ENCODE measurements at places on chromosomes 6 and 20. TPM values are rescaled to one million over a fixed set of nuclear protein-coding genes. Genes with fewer than 3 reads are reported as not detected.

DNA sequence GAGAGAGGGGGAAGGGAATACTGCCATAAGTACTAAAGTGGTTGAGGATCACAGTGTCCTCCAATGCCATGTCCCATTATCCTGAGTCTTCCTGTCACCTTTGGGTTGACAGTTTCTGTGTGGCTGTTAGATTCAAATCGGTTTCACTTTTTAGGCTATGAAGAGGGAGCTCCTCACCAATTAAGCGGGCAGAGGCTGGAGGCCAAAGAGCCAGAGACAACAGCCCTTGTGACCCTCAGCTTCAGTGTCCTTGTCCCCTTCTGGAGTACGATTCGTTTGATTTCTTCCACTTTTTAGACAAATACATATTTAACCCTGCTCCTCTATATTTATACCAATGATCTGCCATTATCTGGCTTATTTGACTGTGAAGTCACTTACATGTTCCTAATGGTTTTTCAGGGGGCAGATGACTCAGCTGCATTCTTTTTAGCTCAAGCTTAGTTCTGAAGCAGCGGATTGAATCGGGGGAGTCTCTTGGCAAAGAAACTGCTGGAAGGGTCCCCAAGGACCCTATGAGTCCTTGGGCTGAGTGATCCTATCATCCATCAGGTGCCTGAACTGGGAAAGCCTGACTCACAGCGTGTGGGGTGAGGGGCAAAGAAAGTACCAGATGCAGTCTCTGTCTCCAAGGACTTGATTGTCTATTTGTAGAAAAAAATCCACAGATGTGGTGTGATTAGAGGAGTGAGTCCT, 18.2 kb downstream of the FERMT1 start:
- no peak for DNase-seq

Gene BANF2
- polyA plus RNA-seq, result not detected

Gene TMEM244
- not detected for polyA plus RNA-seq

DNA sequence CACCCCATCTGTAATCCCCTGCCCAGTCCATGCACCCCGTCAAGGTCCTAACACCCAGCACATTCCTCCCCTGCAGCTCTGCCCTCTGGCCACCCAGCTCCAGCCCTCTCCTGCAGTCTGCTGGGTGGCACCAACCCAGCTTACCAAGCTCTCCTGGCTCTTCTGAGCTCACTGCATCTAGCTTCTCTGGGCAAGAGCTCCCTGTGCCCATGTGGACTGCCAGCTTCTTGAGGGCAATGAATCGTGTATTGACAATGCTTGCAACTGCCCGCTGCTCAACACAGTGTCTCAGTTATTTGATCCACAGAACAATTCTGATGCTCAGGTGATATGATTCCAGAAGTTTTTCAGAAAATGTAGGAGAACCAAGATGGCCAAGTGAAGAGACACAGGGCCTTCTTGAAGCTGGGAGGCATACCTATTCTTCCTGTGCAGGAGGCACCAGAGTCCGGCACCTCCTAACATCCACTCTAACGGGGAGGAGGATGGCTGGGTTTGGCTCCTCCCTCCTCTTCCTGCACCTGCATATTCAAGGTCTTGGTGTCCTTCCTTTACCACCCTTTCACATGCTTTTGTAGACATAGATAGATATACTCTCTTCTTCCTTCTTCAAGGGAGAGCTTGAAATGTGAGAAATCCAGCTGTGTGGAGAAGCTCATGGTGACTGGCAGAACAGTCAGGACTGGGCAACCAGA, 85.6 kb downstream of the TRERF1 start:
- DNase-seq, result no peak

Gene LST1
- 0.18 TPM for polyA plus RNA-seq

Gene ECT2L
- polyA plus RNA-seq, result not detected

DNA sequence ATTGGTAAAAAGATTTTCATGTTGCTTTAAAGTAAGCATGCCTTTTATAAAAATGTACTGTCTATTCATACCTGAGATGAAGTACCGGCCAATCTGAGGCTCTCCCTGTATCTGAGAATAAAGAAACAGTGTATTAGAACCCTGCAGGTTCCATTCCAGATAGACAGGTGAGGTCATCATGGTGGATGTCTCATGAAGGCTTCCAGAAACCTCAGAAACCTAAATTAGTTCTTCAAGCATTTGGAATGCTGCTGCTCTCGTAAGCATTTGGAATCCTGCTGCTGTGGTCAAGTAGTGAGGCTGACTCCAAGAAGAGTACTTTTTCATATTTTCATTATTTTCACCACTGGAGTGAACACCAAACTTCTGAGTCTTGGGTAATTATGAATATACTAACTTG, 642.3 kb downstream of the MAFB start:
- no peak for DNase-seq

- no peak for DNase-seq
Measured at GRCh38 chr6:43222418-43223059, 6.7 kb downstream of the DNPH1 start.

Gene GZF1
- 17.9 TPM for polyA plus RNA-seq

DNA sequence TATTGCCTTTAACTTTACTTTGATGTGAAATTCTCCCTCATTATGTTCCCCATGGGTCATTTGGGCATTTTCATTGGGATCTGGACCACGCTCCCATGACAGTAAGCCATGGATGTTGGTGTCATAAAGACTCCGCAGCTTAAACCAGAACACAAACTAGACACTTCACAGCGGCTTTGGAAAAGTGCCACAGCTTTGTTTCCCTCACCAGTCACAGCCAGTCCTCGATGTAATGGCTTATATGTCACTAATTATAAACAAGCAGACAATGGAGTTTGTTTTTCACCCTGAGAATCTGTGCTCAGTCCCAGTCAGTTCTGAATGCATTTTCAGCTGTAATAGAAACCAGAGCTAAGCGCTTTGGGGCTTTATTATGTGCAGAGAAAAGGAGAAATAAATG, 23.2 kb upstream of the DAAM2 start:
- no peak for DNase-seq

Gene UBD
- not detected for polyA plus RNA-seq

- no peak for DNase-seq
Measured at GRCh38 chr20:10731190-10731965, 57.6 kb upstream of the JAG1 start.

Gene CRISP3
- polyA plus RNA-seq, result not detected

Gene NCOA7
- polyA plus RNA-seq, result 27.2 TPM

- no peak for DNase-seq
Measured at GRCh38 chr6:20402092-20402341, 338 bp downstream of the E2F3 start.

DNA sequence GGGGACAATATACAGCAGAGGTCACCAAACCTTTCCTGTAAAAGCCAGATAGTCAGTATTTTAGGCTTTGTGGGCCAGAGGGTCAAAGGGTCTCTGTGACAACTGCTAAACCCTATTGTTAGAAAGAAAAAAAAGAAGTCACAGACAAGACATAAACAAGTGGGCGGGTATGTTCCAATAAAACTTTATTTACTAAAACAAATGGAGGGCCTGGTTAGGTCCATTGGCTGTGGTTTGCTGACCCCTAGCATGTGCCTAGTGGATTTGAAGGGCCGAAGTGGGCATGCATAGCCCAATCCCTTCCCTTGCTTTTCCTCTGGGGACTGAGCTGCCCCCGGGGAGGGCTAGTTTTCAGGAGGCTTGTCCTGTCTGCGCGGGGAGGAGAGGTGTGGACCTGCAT, 78.9 kb downstream of the SULF2 start:
- no peak for DNase-seq

GRCh38 chr6:71385111-71385822, 96.7 kb downstream of the OGFRL1 start:
- no peak for DNase-seq

DNA sequence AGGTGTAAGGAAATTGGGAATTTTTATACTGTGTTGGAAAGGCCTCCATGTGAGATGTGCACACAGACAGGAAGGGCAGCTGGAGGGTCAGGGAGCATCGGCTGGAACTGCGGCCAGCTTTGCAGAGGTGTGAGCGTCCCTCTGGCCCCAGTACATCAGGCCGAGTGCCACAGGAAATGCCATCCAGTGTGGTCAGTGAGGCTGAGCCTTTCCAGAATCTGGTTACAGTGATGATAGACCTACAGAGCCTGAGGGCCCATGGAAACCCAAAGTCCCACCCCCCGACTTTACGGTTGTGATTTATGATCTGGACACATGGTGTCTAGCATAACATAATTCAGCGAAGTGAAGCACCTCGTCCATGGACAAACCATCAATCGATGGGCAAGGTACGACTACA, 137.3 kb upstream of the PDE10A start:
- DNase-seq, result no peak

DNA sequence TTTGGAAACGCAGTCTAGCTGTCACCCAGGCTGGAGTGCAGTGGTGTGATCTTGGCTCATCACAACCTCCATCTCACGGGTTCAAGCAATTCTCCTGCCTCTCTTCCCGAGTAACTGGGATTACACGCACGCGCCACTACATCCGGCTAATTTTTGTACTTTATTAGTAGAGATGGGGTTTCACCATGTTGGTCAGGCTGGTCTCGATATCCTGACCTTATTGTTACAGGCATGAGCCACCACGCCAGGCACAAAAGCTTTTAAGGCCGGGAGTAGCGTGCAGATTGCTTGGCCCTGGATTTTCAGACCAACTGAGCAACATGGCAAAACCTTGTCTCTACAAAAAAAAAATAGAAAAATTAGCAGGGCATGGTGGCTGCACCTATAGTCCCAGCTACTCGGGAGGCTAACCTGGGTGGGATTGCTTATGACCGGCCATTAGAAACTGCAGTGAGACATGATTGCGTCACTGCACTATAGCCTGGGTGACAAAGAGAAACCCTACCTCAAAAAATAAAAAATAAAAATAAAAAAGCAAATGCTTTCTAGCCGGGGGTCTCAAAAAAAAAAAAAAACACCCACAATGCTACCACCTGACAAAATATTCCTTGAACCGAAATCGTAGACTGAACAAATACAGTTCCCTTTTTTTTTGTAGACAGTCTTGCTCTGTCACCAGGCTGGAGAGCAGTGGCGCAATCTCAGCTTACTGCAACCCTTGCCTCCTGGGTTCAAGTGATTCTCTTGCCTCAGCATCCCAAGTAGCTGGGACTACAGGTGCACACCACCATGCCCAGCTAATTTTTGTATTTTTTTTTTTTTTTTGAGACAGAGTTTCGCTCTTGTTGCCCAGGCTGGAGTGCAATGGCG, 15.0 kb downstream of the RBM39 start:
- no peak for DNase-seq

DNA sequence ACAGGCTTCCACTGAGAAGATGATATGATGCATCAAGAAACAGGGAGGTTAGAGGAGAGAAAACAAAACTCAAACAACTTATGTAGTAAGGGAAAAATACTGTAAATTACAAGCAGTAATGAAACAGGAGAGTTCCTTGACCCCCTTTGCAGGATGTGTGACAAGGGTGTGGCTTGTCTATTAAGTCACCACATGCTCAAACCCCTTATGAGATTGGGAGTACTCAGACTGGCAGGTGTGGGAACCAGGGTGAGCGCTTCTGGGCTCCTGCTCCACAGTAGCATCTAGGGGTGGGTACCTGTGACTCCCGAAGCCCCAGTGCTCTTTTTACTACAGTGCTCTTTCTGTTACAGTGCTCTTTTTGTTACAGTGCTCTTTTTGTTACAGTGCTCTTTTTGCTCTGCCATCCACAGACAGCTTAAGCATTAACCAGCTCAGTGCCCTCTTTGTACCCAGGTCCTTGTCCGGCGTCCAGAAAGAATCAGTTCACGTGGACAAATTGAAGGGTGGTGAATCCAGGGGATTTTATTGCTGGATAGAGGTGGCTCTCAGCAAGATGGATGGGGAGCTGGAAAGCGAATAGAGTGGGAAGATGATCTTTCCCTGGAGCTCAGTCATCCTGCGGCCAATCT, 28.7 kb downstream of the OLIG3 start:
- no peak for DNase-seq

DNA sequence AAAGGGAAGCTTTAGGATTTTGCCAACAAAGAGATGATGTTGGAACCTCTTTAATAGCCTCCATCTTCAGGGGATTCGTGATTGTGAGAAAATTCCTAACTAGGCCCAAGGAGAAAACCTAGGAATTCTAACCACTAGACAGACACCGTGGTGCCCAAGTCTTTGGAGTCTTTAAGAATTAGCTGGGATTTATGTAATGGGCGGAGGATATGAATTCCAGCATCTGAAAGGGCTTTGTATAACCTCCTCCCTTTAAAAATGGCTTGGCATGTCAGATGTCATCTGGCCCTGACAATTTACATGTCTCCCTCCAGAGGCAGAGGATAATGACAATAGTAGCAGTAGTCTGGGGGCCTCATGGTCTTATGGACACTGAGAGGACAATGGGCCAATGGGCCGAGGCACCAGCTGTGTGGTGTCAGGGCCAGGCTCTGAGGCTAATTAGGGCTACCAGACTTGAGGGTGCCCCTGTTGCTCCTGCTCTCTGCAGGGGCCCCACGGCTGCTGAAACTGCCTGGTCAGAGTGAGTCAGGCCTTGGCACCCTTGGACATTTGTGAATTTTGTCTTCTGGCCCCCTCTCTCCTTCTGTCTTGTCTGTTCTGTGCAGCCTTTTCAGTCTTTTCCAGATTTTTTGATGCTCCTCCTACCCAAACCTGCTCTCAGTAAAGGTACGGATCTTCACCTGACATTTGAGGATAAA, 113.9 kb downstream of the EDN1 start:
- no peak for DNase-seq

DNA sequence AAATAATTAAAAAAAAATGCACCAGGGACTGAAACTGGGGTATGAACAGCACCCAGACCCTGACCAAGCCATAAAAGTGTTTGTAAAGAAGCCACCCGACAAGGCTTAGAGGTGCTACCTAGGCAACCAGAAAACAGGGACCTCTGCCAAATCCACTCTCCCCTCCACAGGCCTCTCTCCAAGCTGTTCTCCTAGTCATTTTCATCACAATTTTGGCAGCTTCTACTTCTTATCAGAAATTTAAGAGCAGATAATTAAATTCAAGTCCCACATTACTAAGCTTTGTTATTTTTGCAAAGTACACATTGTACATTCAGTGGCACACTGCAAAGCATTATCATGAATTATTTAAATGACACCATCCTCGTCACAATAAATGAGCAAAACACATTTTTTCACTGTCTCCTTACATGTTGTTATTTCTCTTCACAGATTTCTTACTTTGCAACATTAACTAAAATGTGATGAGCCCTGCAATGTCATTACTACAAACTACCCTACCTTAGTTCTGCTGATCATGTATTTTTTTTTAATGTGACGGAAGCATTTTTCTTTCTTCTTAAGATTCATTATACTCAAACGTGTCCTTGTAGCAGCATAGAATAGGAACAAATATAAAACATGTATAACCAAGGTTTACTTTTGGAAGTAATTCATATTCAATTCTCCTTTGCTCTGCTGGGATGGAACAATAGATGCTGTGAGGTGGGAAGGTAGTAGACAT, 38.1 kb downstream of the ECT2L start:
- no peak for DNase-seq

Gene OPRM1
- polyA plus RNA-seq, result not detected

Gene BPIFA1
- polyA plus RNA-seq, result not detected

- DNase-seq, result no peak
Measured at GRCh38 chr6:167164261-167164660, 6.5 kb upstream of the GPR31 start.

DNA sequence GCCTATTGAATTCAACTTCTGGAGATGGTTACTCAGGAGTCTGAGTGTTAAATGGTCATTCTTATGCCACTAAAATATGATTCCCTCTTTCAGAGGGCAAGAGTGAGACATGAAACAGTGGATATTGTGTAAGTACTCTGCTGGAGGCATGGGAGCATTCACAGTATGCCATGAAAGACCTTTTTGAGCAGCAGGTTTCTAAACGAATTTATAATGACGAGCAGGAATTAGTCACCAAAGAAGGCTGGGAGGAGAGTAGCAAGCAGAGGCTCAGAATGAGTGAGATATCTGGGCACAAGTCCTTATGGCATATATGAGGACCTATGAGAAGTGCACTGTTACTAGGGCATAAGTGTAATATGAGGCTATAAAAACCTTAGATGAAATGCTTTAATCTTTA, 10.9 kb upstream of the MYB start:
- DNase-seq, result no peak

All from BJ (cell line).